ENCODE measurements at places on chromosomes 1 and 21.

GRCh38 chr1:26284597-26285347, 4.9 kb downstream of the SH3BGRL3 start:
- no peak for DNase-seq

GRCh38 chr1:67836769-67837168, 3.5 kb upstream of the GNG12 start:
- DNase-seq, result no peak

DNA sequence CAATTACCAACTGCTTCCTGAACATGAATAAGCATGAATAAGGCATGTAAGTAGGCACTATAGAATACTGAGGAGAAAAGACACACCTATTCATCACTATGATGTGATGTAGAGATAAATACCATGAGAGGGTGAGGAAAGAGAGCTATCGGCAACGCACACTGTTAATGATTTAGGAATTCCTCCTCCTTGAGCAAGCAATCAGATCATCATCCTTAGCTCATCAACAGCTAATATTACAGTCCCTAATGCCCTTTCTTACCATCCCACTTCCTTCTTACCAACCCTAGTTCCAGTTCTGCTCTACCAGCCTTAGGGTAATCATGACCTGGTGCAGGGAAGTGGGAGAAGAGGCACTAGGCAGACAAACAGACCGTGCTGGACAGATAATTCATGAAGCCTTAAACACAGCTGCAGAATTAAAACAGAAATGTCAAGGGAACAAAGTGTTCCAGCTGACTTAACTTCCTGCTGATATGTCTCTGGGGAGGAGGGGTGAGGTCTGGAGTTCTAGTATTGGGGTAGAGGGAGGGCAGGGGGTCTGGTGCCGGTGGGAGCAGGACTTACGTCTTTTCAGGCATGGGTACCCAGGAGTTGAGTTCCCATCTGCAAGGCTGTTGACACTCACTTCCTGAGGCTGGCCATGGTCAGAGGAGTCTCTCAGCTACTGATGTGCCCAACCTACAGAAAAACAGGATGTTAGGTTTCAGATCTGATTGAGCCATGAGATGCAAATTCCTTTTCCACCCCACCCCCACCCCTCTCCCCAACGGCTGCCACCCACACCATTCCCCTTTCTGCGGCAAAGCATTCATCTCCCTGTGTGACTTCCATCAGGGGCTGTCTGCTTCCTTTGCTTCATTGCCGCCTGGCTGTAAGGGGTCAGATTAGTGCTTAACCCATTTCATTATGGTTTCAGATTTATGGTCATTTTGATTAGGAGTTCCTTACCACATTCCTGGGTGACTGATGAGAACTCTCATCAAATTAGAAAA, 12.6 kb upstream of the RCSD1 start:
- DNase-seq, result peak; percentile 62

DNA sequence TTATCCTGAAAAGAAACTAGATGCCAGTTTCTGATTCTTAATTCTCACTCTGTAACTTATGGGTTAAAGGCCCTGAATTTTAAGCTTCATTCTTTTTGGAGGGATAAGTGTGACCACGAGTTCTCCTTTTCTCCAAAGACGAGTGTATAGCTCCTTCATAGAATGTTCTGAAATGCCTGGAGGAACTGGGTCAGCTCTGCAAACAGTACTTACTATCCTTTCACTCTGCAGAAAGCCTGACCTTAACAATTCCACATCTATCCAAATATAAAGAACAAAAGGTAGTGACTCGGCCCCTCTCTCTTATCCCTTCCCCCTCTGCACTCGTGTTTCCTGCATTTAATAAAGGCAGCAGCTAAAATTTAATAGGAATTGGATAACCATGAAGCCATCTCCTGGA, 150.5 kb downstream of the LYPLAL1 start:
- no peak for DNase-seq

GRCh38 chr1:22855668-22856606, 116.7 kb downstream of the LACTBL1 start:
- no peak for DNase-seq

GRCh38 chr1:220011620-220012019, 34.7 kb downstream of the EPRS1 start:
- DNase-seq, result no peak

DNA sequence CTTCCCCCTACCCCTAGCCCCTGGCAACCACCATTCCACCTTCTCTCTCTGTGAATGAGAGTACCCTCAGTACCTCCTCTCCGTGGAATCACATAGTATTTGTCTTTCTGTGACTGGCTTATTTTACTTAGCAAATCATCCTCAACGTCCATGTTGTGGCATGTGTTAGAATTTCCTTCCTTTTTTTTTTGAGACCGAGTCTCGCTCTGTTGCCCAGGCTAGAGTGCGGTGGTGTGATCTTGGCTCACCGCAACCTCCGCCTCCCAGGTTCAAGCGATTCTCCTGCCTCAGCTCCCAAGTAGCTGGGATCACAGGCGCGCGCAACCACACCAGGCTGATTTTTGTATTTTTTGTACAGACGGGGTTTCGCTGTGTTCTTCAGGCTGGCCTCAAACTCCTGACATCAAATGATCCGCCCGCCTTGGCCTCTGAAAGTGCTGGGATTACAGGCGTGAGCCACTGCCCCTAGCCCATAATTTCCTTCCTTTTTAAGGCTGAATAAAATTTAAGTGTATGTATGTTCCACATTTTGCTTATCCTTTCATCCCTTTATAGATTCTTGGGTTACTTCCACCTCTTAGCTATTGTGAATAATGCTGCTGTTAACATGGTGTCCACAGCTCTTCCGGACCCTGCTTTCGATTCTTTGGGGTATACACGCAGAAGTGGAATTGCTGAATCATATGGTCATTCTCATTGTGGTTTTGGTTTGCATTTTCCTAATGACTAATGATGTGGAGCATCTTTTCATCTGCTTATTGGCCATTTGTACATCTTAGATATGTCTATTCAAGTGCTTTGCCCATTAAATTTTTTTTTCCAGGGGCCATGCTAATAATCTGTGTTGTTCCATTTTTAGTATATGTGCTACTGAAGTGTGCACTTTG, 32.3 kb downstream of the ERRFI1 start:
- peak; percentile 59 for DNase-seq

GRCh38 chr1:167126317-167126716, 32.4 kb downstream of the STYXL2 start:
- DNase-seq, result no peak

DNA sequence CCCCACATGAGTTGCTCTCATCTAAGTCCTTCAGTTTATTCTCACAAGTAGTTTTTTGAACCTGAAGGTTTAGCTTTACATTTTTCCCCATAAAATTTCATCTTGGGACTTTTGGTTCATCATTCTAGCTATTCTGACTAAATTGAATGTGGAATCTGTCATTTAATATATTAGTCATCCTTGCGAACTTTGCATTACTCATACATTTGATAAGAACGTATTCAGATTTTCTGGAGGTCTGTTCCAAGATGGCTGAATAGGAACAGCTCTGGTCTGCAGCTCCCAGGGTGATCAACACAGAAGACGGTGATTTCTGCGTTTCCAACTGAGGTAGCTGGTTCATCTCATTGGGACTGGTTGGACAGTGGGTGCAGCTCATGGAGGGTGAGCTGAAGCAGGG, 59.8 kb upstream of the CSF1 start:
- DNase-seq, result no peak

- DNase-seq, result no peak
Observed at GRCh38 chr21:33892853-33893252, 22.8 kb downstream of the ATP5PO start.

- no peak for DNase-seq
Observed at GRCh38 chr1:161218301-161219077, 3.4 kb downstream of the FCER1G start.

DNA sequence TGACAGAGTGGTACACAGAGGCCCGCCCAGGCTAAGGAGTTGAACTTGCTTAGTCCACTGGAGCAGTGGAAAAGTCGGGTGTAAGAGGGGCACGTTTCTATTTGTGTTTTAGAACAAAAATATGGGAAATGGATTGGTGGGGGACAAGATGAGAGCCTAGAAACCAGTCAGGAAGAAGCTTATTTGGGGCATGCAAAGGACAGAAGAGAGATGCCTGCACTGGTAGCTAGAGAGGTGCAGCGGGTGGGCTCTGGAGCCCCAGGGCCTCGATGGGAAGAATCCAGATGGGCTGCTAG, 1.2 kb upstream of the LIN9 start:
- no peak for DNase-seq

- DNase-seq, result no peak
Observed at GRCh38 chr1:216186816-216187215, 236.4 kb downstream of the USH2A start.

DNA sequence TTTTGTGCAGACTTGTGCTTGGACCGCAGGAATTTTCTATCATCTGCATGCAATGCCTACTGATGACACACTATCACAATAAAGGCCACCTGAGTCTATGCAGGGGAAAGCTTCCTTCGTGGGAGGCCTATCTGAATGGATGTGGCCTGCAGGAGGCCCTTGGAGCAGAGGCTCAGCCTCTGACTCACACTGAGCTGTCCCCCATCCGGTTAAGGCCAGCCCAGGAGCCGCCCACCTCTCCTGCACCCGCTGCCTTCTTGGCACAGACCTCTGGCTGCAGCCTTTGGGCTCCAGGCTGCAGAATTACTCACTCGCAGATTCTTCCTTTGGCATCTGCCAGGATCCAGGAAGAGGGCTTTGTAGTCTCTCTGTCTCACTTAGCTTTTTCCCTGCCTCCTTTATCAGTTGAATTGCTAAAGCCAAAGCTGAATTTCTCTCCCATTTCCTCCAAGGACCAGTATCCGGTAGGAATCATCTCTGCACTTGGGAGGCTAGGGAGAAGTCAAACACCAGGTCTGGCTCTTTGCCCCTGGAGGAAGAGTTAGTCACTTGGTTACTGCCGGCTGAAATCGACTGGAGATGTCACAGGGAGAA, 65.1 kb upstream of the JUN start:
- DNase-seq, result peak; percentile 97

- no peak for DNase-seq
Observed at GRCh38 chr1:54091666-54092065, 38.3 kb downstream of the TCEANC2 start.

DNA sequence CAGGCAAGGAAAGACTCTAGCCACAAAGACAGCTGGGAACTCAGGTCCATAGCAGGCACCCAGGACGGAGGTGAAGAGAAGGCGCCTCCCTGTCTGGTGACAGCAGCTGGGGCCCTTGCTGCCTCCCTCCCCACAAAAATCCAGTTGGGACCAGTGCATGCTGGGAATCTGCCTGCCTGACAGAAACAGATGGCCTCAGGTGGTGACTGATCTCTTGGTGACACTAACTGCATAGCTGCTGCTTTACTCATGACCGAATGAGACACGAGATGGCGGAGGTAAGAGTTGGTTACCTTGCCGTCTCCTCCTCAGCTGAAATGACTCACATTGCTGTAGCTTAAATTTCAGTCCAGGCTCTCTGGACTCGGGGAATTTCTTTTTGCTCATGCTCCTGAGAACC, 130.3 kb downstream of the FGGY start:
- peak; percentile 81 for DNase-seq

- no peak for DNase-seq
Observed at GRCh38 chr1:223328566-223328965, 35.4 kb downstream of the SUSD4 start.

DNA sequence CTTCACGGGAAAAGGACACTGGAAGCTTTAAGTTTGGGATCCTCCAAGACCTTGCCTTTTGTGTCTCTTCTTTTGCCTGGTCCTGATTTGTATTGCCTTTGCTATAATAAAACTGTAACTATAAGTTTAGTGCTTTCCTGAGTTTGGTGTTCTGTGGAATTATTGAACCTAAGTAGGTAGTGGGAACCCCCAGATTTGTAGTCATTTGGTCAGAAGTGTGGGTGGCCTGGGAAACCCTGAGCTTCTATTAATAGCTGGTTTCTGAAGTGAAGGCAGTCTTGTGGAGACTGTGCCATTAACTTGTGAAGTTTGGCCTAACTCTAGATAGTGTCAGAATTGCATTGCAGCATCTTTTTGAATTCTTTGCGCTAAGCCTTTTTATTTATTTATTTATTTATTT, 6.8 kb upstream of the MYCL start:
- DNase-seq, result no peak

Data from muscle of back (tissue), 13 donors.